Activated T-helper 1 cell treated with anti-CD3 and anti-CD28 coated beads, Interleukin-2, amount 50 U/mL, for 16 hours (primary cell): ENCODE measurements at places on chromosomes 2 and 18.

DNA sequence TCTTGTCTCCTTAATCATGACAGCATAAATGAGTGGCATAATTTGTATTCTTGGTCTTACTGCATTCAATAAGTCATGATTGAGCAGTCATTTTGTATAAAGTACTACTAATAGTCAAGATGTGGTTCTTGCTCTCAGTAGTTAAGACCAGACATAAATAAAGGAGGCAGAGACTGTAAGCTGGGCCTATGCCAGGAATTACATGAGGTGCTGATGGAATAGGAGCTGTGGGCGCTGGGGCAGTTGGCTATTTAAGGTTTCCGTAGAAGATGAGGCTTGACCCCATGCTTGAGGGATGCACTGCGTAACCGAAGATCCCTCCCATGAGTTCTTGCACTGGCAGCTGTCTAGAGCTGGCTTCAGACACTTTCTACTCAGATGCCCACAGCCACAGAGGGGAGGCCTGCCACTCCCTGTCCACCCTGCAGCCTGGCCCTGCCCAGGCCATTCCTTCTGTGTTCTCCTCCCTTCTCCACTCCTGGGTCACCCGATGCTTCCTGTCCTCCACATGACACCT lies 150.9 kb upstream of the REV1 start:
- no peak for DNase-seq

- no peak for DNase-seq
Measured at GRCh38 chr18:7766817-7767216, 199.7 kb downstream of the PTPRM start.

- DNase-seq = no peak
Measured at GRCh38 chr2:9846554-9846953, 3.3 kb downstream of the TAF1B start.

- no peak for DNase-seq
Measured at GRCh38 chr2:120833127-120833675, 97.5 kb downstream of the GLI2 start.

GRCh38 chr2:237352279-237352845 lies 61.6 kb downstream of the COL6A3 start:
- DNase-seq = no peak

DNA sequence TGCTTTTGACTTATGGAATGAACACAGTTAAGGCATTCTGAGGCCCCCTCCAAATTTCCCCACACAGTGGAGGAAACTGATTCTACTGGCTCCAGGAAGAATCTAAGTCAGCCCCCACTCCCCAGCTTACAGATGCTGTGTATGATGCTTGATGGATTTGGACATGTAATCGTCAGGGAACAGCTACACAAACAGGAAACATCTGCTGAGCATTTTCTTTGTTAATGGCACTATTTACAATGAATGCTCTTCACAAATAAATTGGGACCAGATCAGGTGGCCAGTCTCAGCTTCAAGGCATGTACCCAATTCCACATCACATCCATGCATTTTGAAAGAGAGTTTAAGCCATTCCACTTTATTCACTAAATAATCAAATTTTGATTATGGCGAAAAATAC lies 562.3 kb downstream of the SOX11 start:
- no peak for DNase-seq
